Cortex of kidney (tissue), 1 donor: ENCODE measurements at places on chromosomes 2 and 18.

- DNase-seq: no peak
Measured at GRCh38 chr18:45571714-45572113, 43.6 kb upstream of the SLC14A2 start.

DNA sequence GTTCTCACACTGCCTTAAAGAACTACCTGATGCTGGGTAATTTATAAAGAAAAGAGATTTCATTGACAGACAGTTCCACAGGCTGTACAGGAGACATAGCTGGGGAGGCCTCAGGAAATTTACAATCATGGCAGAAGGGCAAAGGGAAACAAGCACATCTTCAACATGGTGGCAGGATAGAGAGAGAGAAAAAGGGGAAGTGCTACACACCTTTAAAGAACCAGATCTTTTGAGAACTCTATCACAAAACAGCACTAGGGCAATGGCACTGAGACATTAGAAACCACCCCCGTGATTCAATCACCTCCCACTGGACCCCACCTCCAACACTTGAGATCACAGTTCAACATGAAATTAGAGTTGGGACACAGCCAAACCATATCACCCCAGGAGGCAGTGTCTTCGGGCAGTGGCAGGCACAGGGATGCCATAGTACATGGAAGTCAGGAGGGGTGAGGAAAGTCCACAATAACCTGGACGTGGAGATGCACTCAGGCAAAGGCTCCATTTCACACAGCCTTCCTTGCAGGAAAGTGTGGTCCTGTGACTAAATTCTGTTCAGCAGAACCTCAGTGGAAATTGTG, 120.4 kb upstream of the SERPINE2 start:
- DNase-seq: no peak

GRCh38 chr18:51997129-51997528, 342.9 kb upstream of the DCC start:
- DNase-seq: no peak

DNA sequence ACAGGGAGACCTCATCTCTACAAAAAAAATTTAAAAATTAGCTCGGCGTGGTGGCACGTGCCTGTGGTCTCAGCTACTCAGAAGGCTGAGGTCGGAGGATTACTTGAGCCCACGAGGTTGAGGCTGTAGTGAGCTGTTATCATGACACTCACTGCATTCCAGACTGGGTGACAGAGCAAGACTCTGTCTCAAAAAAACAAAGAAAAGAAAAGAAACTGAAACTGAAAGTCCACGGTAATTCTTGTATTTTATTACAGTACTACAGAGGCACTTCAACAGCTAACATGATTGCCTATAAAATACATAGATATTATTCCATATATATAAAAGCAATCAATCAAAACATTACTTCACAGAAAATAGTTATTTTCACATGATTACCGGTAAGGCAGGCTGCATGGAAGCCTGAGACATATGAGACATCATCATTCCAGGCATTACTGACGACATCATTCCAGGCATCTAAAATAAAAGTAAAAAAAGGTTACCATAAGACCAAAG, 23.1 kb downstream of the PRPF40A start:
- no peak for DNase-seq

DNA sequence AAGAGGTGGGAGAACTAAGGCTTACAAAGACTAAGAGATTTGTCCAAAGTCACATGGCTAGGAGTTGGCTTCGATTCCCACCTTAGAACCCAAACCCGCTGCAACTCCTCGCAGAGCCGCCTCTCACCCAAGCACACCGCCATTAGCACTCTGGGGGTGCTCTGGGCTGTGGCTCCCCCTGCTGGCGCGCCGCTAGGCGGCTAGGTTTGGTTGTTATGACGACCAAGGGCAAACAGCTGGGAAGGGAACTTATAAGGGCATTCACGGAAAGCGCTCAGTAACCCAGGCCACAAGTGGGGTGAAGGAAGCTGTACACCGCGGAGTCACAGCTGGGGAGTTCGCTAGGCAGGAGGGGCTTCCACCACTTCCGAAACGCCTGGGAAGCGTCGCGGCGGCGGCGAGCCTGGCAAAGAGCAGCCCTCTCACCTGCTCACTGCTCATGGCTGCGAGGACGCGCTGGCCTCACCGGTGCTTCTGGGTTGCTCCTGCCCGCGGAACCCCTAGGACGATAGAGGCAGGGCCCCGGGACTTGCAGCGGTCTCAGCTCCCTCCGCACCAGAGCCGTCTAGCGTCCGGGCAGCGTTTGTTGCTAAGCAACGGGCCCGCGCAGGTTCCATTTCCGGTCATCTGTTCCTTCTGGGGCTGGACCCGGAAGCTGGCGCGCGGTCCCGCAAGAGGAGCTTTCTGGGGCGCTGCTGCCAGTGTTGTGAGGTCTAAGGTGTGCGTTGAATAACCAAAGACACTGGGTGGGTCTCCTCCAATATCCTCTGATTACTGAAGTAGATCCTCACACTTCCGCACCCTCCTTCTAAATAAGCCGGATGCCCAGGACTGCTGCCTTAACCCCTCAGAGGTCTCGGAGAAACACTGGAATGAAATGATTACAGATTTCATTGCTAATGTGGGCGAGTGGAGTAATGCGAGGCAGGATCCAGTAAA, at the start of gene DNAH7:
Gene DNAH7 (minus strand): TSS at position 567 of the 939 bp plus-strand sequence. CDS start 126 bp downstream, at position 441.
- no peak for DNase-seq
